ENCODE measurements at places on chromosomes 3 and 15.

DNA sequence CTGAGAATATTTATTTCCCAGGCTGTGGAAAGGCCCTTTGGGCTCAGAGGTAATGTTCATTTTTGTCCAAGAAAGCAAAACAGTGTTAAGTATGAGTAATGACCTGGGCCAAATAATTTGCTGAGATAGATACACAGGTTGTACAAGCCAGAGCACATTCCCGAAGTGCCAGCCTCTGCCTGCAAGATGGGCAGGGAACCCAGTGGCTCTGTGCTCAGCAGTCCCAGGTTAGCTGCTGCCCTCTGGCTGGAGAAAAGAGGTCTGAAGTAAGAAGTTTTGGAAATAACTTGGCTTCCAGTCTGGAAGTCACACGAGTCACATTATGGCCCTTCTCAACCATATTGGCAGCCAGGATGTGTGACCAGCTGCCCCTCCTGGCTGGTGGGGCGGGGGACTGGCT, 20.2 kb downstream of the MYZAP start:
- no peak for DNase-seq

DNA sequence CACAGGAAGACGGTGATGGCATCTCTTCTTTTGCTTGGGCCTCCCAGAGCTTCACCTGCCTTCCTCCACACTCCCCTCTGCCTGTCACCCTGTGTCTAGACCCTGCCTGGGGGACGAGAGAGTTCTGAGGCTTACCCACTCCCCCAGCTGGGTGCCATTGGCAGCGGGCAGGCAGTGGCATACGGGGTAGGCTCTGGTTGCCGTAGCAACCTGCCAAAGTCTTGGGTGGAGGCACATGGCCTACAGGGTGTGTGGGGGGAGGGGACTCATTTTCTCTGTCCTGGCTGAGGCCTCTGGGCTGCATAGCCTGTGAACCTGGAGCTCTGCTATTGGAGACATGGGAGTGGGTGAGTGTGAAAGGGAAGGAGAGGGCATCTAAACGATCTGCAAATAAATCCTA, 4.4 kb downstream of the INSYN1 start:
- no peak for DNase-seq

- no peak for DNase-seq
Observed at GRCh38 chr3:128076483-128077201, 24.4 kb downstream of the SEC61A1 start.

DNA sequence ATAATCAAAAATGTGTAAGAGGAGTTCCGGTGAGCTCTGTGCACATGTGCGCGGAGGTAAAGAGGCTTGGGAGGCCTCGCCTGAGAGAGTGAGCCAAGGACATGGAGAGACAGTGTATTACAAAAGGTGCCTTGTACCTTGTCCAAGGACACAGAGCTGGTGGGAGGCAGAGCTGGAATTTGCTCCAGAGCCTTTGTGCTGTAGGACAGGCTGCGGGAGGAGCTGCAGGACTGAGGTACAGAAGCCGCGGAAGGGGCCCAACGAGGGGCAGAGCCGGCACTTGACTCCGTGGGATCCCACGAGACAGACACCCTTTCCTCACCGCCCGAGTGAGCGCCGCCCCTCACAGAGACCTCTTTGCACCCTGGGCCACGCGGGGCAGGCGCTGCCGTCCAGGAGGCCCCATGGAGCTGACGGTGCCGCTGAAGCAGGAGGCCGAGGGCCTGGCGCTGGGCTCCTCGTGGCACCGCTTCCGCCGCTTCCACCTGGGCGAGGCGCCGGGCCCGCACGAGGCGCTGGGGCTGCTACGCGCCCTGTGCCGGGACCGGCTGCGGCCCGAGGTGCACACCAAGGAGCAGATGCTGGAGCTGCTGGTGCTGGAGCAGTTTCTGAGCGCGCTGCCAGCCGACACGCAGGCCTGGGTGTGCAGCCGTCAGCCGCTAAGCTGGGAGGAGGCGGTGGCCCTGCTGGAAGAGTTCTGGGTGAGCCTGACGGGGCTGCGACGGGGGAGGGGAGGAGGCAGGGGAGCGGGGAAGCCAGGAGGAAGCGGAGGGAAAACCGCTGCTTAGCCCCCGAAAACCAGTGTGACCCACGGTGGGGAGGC, 68.7 kb downstream of the SLTM start:
- no peak for DNase-seq

Data from astrocyte (in vitro differentiated cells and primary cell).